CD8-positive, alpha-beta memory T cell (primary cell): ENCODE measurements at places on chromosomes 3 and 15. TPM values are rescaled to one million over a fixed set of nuclear protein-coding genes. Genes with fewer than 3 reads are reported as not detected.
A peak's percentile ranks its signal among the peaks of the same experiment; 100 is the strongest.

DNA sequence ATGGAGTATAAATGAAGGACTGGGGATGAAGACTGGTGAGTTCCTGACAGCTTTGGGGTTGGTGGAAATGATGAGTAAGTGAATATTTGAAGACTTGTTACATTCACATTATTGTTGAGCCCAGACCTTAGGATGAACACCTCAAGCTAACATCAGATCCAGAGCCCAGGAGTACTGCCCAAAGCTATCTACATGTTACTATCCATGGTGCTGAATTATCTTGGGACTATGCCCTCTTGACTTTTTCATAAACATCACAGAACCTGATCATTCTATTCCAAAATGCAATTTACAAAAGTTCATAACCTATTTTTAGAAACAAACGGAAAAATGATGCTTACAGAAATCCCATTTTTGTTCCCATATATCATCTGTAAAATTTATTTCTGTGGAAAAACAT, 613.3 kb downstream of the TUSC7 start:
- no peaks in the 10 kb centered on the region for H3K4me1 ChIP-seq
- H3K36me3 ChIP-seq, result no peaks in the 10 kb centered on the region
- H3K27me3 ChIP-seq, result no peaks in the 10 kb centered on the region
- no peak overlapping the region for H3K27ac ChIP-seq
- H3K4me3 ChIP-seq, result no peak overlapping the region

- H3K4me3 ChIP-seq, result no peak overlapping the region
- no peak for DNase-seq
- no peaks in the 10 kb centered on the region for H3K27me3 ChIP-seq
- H3K4me1 ChIP-seq, result peaks cover 31% of the 10 kb centered on the region
- H3K36me3 ChIP-seq, result peaks cover 5% of the 10 kb centered on the region
Observed at GRCh38 chr3:58497097-58497496, 5.2 kb downstream of the KCTD6 start.

GRCh38 chr3:150142936-150143335, 172.2 kb upstream of the PFN2 start:
- H3K4me1 ChIP-seq, result no peaks in the 10 kb centered on the region
- H3K27ac ChIP-seq, result no peak overlapping the region
- H3K4me3 ChIP-seq, result no peak overlapping the region
- DNase-seq, result no peak

DNA sequence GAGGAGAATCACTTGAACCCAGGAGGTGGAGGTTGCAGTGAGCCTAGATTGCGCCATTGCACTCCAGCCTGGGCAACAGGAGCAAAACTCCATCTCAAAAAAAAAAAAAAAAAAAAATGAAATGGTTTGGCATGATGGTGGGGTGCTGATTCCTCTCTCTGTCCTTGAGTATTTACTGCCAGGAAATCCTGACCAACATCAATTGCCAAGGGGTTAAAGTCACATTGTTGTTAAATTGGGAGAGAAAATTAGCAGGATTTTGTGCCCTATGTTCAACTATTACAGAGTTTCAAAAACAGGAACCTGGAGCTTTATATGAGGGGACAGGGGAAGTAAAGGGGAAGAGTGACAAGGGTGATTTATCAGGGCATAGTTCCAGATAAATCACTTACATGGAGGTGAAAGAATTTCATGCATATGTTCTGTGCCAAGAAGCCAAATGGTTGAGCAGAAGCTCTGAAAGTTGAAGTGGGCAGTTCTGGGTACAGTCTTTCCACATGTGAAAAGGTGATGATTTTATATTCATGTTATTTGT, 70.5 kb upstream of the TSEN2 start:
- no peaks in the 10 kb centered on the region for H3K27me3 ChIP-seq
- no peak overlapping the region for H3K4me3 ChIP-seq
- no peak overlapping the region for H3K27ac ChIP-seq
- no peaks in the 10 kb centered on the region for H3K4me1 ChIP-seq

- peaks cover 4% of the 10 kb centered on the region for H3K36me3 ChIP-seq
- H3K27ac ChIP-seq, result peak overlapping the region; percentile 93
- H3K4me1 ChIP-seq, result peaks cover 44% of the 10 kb centered on the region
- H3K4me3 ChIP-seq, result peak overlapping the region; percentile 92
- no peaks in the 10 kb centered on the region for H3K27me3 ChIP-seq
- no peak for DNase-seq
Observed at GRCh38 chr3:122681284-122681973, 790 bp downstream of the PARP14 start.

DNA sequence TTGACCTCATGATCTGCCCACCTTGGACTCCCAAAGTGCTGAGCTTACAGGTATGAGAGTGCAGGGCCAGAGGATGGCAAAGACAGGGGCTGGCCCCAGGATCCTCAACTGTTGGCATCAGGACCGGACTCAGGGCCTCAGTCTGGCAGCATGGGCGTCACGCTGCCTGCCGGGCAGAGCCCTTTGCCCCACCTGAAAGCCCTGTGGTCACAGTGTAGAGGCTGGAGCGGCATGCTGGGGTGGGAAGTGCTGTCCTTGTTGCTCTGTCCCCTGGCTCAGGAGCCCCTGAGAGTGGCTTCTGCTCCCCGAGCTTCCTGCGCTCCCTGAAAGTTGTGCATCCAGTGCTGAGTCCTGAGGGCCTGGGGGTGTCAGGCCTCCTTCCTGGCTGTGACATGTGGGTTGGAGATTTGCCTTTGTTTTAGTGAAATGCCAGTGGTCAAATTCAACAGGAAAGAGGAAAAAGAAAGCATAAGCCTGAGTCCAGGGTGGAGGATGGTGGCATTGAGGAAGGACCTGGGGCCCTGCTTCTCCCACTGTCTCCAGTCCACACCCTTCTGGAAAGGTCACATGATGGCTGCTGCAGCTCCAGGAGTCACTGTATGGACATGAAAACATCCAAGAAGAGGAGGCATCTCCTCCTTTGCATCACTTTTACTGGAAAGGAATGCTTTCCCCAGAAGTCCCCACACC, 147.2 kb downstream of the OR4M2 start:
- H3K36me3 ChIP-seq, result no peaks in the 10 kb centered on the region
- H3K4me1 ChIP-seq, result peaks cover 9% of the 10 kb centered on the region
- no peak overlapping the region for H3K4me3 ChIP-seq
- H3K27ac ChIP-seq, result no peak overlapping the region
- H3K27me3 ChIP-seq, result no peaks in the 10 kb centered on the region

DNA sequence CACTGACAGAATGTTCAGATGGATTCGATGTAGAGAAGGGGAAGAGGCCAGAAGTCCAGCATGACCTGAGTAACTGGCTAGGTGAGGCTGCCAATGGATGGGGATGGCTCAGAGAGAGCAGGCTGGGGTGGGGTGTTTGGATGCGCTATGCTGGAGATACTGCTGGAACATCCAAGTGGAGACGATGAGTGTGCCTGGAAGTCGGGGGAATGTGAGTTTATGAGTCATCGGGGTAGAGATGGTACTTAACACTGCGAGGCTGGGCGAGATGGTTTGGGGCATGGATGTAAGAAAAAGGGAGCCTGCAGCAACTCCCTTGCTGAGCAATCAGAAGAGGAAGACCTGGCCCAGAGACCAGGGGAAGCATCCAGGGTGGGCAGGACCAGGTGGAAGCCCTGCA, 180.7 kb downstream of the SLCO3A1 start:
- H3K36me3 ChIP-seq, result no peaks in the 10 kb centered on the region
- H3K27ac ChIP-seq, result no peak overlapping the region
- no peak overlapping the region for H3K4me3 ChIP-seq
- no peaks in the 10 kb centered on the region for H3K4me1 ChIP-seq
- no peak for DNase-seq

- H3K36me3 ChIP-seq, result no peaks in the 10 kb centered on the region
- H3K4me1 ChIP-seq, result no peaks in the 10 kb centered on the region
- no peaks in the 10 kb centered on the region for H3K27me3 ChIP-seq
- no peak overlapping the region for H3K27ac ChIP-seq
- DNase-seq, result no peak
Observed at GRCh38 chr3:127865941-127866340, 43.6 kb upstream of the MGLL start.

DNA sequence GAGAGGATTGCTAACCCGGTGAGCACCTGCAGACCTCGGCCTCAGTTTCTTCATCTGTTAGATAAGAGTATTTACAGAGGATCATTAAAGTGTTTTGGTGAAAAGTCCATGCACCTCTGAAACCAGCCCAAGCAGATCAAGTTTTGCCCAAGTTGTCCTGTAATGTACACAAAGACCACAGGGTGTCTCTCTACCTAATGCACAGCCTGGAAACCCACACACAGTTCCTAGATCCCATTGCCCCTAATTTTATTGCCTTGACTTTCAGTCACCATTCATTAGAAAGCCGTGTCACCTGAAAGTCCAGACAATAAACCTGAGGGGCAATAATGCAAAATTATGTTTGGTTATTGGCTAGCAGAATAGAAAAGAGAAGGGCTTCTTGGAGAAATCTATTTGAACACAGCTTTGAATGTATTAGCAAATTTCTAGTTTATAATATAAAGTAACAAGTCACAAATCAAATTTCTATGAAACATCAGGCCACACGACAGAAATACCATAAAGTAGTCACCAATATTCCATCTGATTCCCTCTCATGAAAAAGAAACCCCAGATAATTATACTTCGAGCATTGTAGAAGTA, 161.3 kb upstream of the SLC2A2 start:
- no peaks in the 10 kb centered on the region for H3K27me3 ChIP-seq
- no peak overlapping the region for H3K4me3 ChIP-seq
- no peaks in the 10 kb centered on the region for H3K4me1 ChIP-seq

GRCh38 chr3:184129012-184129411, 6.1 kb upstream of the EIF2B5 start:
- no peak for DNase-seq
- H3K4me1 ChIP-seq, result peaks cover 7% of the 10 kb centered on the region
- H3K27ac ChIP-seq, result no peak overlapping the region
- no peak overlapping the region for H3K4me3 ChIP-seq
- H3K27me3 ChIP-seq, result no peaks in the 10 kb centered on the region

- H3K36me3 ChIP-seq, result no peaks in the 10 kb centered on the region
- H3K4me3 ChIP-seq, result no peak overlapping the region
- no peaks in the 10 kb centered on the region for H3K4me1 ChIP-seq
- H3K27me3 ChIP-seq, result no peaks in the 10 kb centered on the region
- no peak for DNase-seq
Observed at GRCh38 chr3:113064183-113064582, 73.4 kb downstream of the GTPBP8 start.

DNA sequence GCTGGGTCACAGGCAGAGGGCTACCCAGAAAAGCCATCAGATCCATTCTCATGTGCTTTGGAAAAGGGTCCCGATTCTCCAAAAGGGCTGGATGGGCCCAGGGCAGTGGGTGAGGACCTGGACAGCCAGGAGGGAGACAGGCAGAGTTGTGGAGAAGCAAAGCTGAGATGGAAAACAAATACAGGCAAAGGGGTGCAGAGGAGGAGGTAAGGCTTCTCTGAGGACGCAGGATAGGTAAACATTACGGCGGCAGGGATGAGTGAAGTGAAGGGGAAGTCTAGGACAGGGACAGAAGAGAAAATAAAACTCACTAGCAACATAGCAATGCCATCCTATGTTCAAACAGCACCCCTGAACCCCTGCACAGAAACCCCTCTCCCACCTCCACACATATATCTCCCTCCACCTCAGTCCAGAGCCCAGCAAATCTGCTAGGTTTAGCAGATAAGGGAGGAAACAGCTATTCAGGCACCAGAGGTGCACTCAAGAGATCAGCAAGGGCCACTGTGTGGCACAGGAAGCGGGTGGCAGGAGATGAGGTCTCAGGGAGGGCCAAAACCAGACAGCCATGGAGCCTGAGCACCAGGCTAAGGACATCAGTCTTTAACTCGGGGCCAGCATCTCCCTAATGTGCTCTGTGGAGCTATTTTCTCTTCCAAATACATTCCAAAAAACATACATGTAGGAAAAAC, 51.3 kb downstream of the HOMER2 start:
- H3K36me3 ChIP-seq, result no peaks in the 10 kb centered on the region
- no peak overlapping the region for H3K27ac ChIP-seq
- DNase-seq, result no peak
- no peaks in the 10 kb centered on the region for H3K4me1 ChIP-seq

GRCh38 chr3:64548200-64548889, 139.5 kb downstream of the ADAMTS9 start:
- H3K4me3 ChIP-seq, result no peak overlapping the region
- H3K27ac ChIP-seq, result no peak overlapping the region
- no peaks in the 10 kb centered on the region for H3K36me3 ChIP-seq
- H3K27me3 ChIP-seq, result no peaks in the 10 kb centered on the region

DNA sequence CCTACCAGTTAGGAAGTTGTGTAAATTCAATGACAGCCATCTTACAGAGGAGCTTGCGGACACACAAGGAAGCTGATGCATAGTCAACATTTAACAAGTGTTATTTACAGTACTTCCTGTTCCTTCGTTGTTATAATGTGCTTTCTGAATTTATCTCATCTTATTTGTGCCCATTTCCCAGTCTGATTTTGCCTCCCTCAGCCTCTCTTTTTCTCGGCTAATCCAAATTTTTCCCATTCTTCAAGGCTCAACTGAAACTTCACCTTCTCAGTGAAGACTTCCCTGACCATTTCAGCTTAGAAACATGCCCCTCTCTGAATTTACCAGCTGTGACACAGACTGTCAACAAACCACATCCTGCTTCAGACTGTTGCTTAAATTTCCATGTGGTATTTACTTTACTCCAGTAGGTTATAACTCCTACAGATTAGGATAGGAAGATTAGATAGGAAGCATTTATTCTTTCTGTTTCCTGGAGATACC, 55.7 kb upstream of the CP start:
- peak overlapping the region; percentile 40 for H3K27ac ChIP-seq
- H3K27me3 ChIP-seq, result no peaks in the 10 kb centered on the region
- DNase-seq, result no peak
- no peaks in the 10 kb centered on the region for H3K36me3 ChIP-seq
- no peak overlapping the region for H3K4me3 ChIP-seq
- peaks cover 15% of the 10 kb centered on the region for H3K4me1 ChIP-seq

GRCh38 chr15:101086394-101087171, 165.3 kb downstream of the CHSY1 start:
- H3K4me1 ChIP-seq, result no peaks in the 10 kb centered on the region
- no peaks in the 10 kb centered on the region for H3K36me3 ChIP-seq
- H3K4me3 ChIP-seq, result no peak overlapping the region
- no peak for DNase-seq
- peak overlapping the region; percentile 57 for H3K27ac ChIP-seq
- no peaks in the 10 kb centered on the region for H3K27me3 ChIP-seq

DNA sequence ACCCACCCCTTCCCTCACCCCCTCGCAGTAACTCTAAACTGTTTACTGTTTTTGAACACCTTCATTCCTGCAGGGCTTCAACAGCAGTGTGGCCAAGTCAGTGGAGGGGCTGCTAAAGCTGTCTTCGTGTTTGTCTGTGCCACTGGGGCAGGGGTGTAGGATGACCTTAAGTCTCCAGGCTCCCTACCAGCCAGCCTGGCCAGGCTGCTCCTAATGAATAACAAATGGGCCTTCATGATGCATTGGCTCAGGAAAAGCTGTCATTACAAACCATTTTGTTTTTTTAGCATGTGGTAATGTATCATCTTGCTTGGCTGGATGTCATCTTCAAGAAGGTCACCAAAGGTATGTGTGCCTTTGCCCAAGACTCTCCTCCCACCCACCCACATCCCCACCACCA, 372.2 kb upstream of the WNT5A start:
- no peaks in the 10 kb centered on the region for H3K27me3 ChIP-seq
- no peak overlapping the region for H3K4me3 ChIP-seq
- no peaks in the 10 kb centered on the region for H3K4me1 ChIP-seq
- no peak for DNase-seq
- H3K36me3 ChIP-seq, result no peaks in the 10 kb centered on the region
- H3K27ac ChIP-seq, result no peak overlapping the region

Gene CLSTN2
- total RNA-seq, result not detected

Gene ZNF148
- 35.4 TPM for total RNA-seq

Gene CFAP161
- not detected for total RNA-seq

Gene TM4SF1
- total RNA-seq, result 0.18 TPM
